ENCODE measurements at places on chromosomes 7 and 10.

GRCh38 chr10:86630079-86630478, 24.3 kb upstream of the OPN4 start:
- DNase-seq = no peak

DNA sequence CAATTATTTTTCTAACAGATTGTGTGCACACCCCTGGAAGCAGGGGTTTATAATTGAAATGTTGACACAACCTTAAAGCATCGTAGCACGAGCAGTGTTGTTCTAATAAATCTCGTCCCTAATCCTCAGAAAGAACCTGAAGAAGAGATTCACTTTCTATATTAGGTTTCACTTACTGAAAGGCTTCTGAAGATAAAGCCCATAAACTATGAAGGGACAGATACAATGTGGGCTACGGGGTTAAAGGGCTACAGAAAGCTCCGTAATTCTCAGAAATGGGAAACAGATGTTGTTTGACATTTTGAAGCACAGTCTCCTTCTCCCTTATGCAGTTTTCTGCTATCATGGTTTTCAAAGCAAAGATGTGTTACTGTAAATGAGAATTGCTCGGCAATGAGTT, 479.6 kb downstream of the GATA3 start:
- no peak for DNase-seq

GRCh38 chr10:96133135-96133534, 3.0 kb downstream of the ZNF518A start:
- DNase-seq = no peak

- DNase-seq = no peak
These were observed 251.0 kb downstream of the NSUN6 start for GRCh38 chr10:18400201-18400905.

- DNase-seq = no peak
These were observed 38.2 kb downstream of the CDH23 start for GRCh38 chr10:71434760-71435394.

DNA sequence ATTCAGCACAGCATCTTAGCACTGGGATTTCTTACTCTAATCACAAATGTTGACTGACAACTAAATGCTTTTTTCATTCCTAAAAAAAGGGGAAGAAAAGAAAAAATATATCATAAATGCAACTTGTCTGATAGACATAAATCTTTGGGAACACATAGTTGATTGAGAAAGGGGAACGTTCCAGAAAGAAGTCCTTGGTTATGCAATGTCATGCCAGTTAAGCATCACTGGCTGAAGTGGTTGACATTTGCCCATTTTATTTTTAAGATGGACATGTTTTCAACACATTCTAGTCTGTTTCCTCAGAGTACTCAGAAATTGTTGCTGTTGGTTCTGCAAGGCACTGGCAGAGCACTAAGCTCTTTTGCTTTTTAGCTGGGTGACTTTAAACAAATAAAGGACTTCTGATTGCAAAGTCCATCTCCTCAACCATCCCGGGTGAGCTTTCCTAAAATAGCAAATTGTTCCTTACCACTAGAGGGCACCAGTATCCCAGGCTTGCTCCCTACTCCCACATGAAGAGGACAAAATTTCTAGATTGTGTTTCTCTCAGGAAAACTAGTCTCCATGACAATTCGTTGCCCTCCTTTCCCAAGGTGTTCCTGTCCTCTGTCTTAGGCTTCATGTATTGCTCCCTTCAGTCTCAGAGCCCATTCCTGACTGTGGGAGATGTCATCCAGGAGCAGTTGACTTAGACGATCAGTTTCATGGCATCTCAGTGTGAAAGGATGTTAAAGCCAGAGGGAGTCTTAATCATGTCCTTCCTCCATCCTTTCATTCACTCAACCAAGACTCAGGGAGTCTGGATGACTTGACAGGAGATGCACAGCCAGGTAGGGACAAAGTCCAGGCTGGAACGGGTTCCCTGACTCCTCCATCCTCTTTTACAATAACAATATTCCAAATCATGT, 23.9 kb downstream of the OPALIN start:
- DNase-seq = peak; percentile 34

DNA sequence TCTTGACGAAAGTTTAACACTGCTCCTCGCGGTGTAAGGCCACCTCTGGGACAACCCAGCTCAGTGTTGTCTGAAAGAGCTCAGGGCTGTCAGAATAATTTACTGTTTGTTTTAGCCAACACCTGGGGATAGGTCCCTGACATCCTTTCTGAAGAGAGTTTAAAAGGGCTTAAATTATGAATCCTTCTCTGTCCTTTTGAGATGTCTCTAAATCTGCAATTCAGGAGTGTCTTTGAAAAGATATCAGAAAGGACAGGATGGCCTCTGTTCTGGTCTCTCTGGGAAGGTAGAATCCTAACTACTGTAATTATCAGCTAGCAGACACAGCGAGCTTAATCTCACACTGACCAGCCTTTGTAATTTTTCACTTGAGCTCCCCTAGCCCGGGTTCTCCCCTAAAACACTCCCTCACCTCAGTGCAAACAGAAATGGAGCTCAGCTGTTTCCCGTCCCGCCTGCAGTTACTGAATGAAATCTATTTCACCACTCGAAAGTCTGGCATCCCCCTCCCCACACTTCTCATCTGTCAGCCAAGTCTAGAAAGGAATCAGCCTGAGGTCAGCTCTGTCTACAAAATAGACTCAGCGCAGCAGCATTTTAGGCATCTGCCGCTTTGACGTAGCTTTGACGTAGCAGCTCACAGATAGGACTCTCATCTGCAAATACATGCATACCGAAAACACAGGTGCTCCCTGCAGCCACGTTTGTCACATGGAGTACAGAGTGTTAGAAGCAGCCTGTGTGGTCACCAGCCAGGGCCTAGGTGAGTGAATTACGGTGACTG, 4.8 kb downstream of the DYNC2I1 start:
- DNase-seq = no peak

GRCh38 chr10:34580214-34580613, 234.9 kb downstream of the PARD3 start:
- no peak for DNase-seq

DNA sequence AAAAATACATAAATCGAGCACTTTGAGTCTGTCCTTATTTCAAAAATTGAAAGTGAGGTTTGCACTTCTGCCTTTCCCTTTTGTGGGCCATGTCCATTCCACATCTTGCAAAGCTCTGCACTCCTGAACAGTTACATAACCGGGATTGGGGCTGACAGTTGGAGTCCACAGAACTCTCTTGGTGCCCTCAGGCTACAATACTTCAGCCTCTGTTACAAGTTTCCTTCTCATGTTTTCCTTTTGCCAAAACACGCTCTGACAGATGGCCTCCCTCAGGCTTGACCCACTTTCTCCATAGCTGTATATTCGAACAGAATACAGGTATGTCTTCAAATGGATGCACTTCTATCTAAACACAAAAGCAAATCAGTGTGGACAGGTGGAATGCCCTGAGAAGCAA, 335.9 kb downstream of the WDR37 start:
- DNase-seq = no peak

- no peak for DNase-seq
These were observed 170.9 kb downstream of the RAMP3 start for GRCh38 chr7:45328403-45328981.

- no peak for DNase-seq
These were observed 145.2 kb downstream of the GRM3 start for GRCh38 chr7:86788948-86789347.

- DNase-seq = no peak
These were observed 307.2 kb downstream of the PTEN start for GRCh38 chr10:88170628-88171027.

GRCh38 chr7:71613313-71613712, 481.4 kb downstream of the GALNT17 start:
- DNase-seq = no peak

GRCh38 chr10:58661336-58661735, 148.7 kb downstream of the BICC1 start:
- DNase-seq = no peak

DNA sequence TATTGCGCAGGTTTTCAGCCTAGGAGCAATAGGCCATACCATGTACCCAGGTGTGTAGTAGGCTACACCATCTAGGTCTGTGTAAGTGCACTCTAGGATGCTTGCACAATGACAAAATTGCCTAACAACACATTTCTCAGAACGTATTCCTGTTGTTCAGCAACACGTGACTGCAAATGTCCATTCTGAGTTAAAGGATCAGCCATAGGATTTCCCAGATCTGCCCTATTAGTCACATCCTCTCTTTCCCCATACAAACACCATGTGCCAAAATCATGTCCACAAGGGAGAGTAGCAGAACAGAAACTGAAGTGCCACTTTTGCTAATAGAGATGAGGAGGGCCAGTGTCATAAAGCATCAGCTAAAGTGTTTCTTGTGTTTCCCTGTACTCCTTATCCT, 42.6 kb upstream of the AMPH start:
- no peak for DNase-seq

DNA sequence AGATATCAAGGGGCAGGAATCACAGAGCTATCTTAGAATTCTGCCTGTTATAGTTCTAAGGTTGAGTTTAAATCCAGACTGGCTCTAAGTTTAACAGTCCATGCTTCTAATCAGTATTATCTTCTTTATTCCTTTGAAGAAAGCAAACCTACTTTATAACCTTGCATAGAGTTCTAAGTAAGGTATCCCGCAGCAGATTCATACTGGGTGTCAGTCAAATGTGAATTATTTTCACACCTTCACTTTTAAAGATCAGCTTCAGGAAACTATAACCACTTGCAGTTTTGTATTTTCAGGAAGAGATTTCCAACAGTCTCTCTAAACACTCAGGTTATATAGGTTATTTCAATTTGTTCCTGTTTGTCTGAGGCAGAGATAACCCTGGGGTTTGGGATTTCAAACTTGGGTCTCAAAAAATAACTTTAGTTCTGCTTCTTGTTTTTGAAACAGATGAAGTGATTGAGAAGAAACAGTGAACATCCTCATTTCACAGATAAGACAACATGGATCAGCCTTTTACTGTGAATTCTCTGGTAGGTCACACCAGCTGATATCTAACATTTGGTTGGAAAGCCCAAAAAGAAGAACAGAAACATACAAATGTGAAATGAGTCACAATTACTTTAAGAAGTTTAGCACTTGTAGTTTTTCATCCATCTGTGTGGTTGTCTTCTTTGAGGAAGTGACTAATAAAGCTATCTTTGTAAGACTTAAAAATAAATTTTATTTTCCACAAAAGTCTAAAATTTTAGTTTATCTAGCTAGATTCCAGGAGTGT, 21.4 kb downstream of the STAMBPL1 start:
- no peak for DNase-seq

DNA sequence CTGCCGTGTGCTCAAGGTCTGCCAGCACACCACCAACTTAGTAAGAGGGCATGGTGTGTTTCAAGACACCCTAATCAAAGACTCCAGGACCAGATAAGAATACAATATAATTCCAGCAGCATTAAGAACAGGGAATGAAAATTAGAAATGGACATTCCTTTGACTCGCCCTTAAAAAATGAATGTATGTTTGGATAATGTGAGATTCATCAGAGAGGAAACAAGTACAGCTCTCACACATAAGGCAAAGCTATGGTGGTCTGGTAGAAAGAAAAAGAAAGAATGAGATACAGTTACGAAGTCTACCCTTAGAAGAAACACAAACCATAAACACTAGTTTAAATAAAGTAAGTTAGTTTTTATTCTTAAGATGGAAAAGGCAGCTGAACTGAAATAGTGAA, 174.8 kb upstream of the ANK3 start:
- no peak for DNase-seq

GRCh38 chr7:69603351-69603750, 5.1 kb downstream of the AUTS2 start:
- no peak for DNase-seq

DNA sequence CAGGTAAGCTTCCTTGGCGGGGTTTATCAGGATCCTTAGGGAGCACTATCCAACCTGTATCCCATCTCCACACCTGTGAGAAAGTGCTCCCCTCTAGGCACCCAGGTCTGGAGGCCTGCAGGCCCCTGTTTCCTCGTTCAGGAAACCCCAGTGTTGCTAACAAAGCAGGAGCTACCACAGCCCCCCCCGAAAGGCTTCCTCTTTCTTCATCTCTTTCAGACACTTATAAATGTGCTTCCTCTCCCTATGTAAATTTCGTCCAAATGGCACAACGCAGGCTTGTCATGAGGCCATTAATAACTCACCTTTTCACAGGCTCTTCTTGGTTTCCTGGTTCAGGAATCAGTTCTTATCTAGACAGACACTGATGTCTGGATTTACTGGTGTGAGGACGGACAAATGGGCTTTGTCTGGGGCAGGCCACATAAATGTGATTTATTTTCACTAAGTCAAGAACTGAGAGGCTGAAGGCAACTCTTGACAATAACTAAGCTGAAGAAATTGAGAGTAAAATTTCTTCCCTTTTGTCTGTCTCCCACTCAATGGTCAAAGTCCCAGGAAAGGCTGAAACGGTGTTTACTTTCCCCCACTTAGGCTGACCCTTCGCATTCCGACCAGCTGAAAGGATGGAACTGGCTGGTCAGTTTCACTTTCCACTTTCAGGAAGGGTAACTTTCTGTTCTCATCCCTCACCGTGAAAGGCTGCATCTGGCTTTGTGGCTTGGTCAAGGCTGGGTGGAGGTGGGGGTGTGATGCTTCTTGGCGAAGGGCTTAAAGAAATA, 46.8 kb downstream of the PIK3AP1 start:
- DNase-seq = no peak

- DNase-seq = no peak
These were observed 56.1 kb downstream of the ZNF727 start for GRCh38 chr7:64101126-64101942.

- peak; percentile 10 for DNase-seq
These were observed 265.1 kb downstream of the HTR7 start for GRCh38 chr10:90592638-90593302.

- DNase-seq = no peak
These were observed 326.6 kb upstream of the GALNT17 start for GRCh38 chr7:70805360-70805759.

GRCh38 chr10:129530581-129530980, 63.5 kb downstream of the MGMT start:
- DNase-seq = no peak

DNA sequence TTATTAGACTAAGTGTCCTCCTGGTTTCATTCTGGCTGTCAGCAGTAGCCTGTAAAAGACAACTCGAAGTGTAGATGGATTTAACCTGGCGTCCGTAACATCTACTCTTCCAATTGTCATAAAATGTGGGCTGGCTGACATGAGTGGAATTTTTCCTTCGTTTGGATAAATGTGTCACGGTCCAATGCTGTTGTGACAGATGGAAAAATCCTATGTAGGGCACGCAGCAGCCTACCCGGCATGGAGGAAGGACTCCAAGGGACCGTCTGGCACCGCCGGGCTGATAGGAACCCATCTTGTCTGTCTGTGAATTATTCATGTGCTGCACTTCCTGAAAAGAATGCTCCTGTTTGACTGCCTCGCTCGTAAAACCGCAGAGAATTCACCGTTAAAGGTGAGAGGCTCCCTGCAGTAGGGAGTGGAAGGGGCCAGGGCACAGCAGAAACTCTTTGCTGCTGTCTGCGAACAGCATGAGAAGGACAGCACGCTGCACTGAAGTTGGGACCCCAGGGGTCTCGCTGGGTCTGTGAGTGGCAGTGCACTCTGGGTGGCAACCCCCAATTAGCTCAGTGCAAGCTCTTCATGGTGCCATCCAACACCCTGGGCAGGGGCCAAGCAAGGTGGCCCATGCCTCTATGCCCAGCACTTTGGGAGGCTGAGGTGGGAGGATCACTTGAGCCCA, 1.6 kb upstream of the ORAI2 start:
- DNase-seq = no peak

GRCh38 chr10:87841186-87841585, 22.1 kb downstream of the KLLN start:
- DNase-seq = no peak

- no peak for DNase-seq
These were observed 94.0 kb downstream of the ADARB2 start for GRCh38 chr10:1643161-1643907.

- DNase-seq = no peak
These were observed 579.0 kb upstream of the DPP6 start for GRCh38 chr7:153473185-153473584.

GRCh38 chr10:113522460-113522859, 30.4 kb upstream of the HABP2 start:
- DNase-seq = no peak
